ENCODE measurements at places on chromosomes 11 and 22.
A peak's percentile ranks its signal among the peaks of the same experiment; 100 is the strongest.

GRCh38 chr11:120331301-120331996 lies 4.8 kb upstream of the ARHGEF12 start:
- DNase-seq, result no peak

DNA sequence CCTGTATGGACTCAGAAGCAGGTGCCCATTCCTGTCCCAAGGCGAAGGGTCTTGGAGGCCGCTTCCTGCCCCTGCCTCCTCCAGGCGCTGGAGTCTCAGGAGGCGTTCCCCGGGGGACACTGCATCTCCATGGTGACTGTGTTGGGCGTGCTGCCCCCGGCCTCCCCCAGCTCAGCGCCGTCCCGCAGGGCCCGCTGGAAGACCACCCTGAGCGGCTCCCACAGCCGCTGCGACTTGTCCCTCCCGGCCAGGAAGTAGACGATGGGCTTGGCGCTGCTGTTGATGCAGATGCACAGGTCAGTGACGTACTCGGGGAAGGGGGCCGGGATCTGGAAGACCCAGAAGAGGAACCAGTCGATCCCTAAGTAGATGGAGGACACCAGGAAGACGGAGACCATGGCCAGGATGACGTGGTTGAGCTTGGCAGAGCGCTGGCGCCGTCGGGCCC lies 7.8 kb downstream of the MRGPRF start:
- no peak for DNase-seq

- DNase-seq, result peak; percentile 75
These were observed 1.0 kb upstream of the ATG2A start for GRCh38 chr11:64918017-64918416.

GRCh38 chr22:36391638-36392037 lies 3.9 kb upstream of the MYH9 start:
- peak; percentile 49 for DNase-seq

DNA sequence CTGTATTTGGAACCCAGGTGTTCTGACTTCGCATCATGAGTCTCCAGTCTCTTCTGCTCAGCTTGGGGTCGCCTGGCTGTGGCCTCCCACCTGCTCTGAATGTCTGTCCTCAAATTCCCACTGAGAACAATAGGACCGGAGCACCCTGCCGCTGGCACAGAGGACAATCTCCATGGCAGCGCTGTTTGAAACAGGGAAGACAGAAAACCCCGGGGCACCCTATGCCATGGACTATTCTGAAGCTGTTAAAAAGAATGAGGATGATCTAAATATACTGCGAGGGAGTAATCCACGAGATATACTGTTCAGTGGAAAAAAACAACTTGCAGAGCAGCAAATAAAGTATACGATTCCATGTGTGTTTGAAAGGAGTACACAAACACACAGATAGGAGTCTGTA lies 415.6 kb upstream of the NARS2 start:
- no peak for DNase-seq

DNA sequence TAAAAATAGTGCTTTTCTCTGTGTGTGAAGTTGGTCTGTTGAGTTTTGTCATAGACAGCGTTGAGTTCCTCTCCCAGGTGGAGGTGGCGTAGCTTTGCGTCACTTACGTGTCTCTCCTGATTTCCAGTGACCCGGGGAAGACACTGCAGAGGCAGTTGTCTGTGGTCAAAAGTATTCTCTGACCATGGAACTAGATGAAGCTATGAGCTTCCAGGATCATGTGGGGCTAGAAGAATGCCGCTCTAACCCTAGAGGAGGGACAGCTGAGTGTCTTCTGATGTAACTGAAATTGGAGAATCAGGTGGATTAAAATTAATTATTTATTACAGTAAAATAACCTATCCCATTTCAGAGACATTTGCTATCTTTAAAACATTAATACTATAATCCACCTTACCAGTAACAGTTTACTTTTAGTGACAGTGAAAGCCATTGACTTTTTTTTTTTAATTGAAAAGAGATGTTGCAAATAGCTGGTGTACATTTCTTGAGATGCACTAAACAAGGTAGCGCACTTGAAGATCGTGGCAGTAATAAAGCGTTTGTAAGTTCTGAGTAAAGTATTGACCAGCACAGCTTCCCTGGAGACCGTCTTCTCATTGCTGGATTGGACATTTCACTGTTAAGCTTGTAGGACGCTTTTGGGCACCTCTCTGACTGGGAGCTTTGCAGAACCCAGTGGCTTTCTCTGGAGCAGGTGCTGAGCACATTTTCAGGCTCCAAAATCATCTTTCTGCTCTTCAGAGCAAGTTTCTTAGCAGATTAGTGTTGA lies 9.7 kb downstream of the CAT start:
- no peak for DNase-seq

DNA sequence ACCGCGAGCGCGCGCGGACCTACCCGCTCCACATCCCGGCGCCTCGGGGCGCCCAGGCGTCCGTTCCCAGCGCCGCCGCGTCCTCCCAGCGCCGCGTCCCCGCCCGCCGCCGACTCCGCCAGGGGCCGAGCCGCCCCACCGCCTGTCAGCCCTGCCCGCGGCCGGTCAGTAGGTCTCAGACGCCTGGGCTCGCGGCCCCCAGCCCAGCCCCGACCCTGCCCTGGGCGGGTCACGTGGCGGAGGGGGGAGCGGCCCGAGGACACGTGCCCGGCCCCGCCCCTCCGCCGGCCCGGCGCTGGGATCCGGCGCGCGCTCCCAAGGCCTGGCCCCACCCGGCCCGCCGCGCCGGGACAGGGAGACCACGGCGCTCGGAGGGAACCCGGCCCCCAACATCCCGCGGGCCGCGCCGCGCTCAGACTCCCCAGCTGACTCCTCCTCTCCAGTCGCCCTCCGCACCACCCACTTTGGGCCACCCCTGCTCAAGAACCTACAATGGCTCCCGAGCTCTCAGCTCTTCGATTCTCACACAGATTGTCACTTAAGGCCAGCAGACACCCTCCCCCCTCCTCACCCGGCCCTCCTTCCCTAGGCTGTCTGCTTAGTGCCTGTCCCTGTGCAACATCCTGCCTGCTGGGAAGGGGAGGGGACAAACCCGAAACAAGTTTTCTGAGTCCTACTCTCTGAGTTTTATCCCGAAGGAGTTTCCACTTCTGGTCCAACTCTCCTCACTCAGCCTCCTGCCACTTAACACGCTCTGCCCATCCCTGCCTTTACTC lies at the start of gene RAB3IL1:
Gene RAB3IL1 (minus strand): TSS at position 233 of the 776 bp plus-strand sequence. CDS start 199 bp downstream, at position 34.
- DNase-seq, result peak; percentile 37

DNA sequence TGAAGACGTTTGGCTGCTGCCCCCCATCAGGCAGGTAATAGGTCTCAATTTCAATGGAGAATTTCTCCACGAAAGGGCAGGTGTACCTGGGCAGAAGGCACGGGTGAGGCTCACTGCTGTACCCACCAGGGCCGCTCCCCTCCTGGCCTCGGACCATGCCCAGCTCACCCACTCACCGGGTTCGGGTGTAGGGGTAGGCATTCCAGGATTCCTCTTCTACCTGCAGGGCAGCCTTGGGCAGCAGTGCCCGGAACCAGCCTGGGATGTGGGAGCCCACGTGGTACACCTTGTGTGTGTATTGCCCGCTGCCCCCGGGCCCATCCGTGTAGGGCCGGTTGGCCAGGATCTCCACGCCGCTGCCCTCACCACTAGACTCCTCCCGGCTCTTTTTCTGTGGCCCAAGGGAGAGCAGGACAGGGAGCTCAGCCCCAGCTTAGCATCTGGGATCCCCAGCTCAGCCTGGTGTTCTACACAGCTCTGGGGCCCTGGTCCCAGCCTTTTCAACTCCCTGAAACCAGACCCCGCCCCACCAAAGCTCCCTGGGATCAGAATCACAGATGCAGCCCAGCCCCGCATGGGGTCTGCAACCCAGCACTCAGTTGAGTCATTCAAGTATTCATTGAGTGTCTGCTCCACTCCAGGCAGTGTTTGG lies 2.7 kb downstream of the PITPNM1 start:
- no peak for DNase-seq

- no peak for DNase-seq
These were observed 597 bp upstream of the PLXNB2 start for GRCh38 chr22:50307890-50308596.

- DNase-seq, result no peak
These were observed 726 bp downstream of the PKNOX2 start for GRCh38 chr11:125165111-125165842.

- DNase-seq, result no peak
These were observed 166.3 kb upstream of the TTC12 start for GRCh38 chr11:113148076-113148475.

DNA sequence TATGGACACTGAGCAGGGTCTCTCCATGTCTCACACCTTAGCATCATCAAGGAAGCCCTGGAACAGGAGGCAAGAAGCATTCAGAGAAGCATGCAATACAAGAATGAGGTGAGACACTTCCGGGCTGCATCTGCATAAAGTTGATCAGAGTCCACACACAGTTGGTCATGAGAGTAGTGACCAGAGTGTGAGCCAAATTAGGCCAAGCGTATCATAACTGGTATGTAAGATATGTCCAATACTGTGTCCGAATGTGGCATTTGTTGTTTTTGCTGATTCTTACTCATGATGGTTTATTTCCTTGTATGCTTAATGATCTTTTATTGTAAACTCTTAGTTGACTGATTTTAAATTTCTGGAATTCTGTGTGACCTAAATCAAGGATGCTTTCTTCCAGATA lies 315.7 kb downstream of the INSC start:
- DNase-seq, result no peak

DNA sequence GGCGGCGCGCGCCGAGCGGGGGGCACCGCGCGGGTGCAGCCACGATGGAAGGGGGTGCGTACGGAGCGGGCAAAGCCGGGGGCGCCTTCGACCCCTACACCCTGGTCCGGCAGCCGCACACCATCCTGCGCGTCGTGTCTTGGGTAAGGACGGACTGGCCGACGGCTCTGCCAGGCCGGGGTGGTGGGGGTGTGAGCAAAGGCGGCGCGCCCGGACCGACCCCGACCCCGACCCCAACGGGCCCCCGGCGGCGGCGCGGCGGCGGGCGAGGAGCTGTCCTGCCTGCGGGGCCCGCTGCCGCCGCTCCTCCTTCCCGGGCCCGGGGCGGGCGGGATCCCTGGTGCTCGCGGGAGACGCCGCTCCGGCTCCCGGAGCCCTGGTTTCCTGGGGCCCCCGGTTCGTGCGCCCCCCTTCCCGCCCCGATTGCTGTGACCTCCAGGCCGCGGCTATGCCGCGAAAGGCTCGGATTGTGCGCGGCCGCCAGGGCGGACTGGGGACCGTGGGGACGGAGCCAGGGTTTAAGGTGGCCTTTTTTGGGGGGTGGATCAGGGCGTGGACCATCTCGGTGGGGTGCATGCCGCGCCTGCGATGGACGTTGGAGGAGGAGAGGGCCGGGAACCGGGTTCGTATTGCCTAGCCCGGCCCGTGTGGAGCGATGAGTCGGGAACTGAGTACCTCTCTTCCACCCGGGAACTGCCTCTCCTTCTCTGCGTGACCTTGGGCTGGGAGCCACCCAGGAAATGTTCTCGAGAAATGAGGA lies at the start of gene SYNGR1:
Gene SYNGR1 (plus strand): TSS at position 25 of the 760 bp plus-strand sequence. CDS start 20 bp downstream, at position 45.
- DNase-seq, result no peak

Data from OCI-M1 (cell line).